Sigmoid colon (tissue), 7 donors: ENCODE measurements at places on chromosomes 5 and 9. TPM values are rescaled to one million over a fixed set of nuclear protein-coding genes. Genes with fewer than 3 reads are reported as not detected.

DNA sequence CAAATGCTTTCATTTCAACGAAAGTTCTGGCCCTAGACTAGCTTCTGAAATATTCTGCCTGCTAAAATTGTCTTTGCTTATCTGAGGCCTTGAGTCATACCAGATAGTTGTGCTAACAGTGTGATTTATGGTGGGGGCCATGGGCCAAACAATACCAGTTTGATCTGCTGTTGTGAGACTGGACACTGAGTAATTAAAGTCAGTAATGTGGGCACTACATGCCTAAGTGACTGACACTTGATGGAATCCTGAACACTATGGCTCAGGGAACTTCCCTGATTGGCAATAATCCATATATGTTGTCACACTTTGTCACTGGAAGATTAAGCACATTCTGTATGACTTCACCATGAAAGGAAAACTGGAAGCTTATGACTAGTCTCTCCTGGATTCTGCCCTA, 127.6 kb upstream of the CYLC2 start:
- no peak overlapping the region for H3K27ac ChIP-seq
- H3K4me1 ChIP-seq: no peaks in the 10 kb centered on the region
- H3K4me3 ChIP-seq: no peak overlapping the region
- no peak for DNase-seq

GRCh38 chr5:45225571-45226031, 416.9 kb downstream of the MRPS30 start:
- DNase-seq: no peak
- H3K4me1 ChIP-seq: no peaks in the 10 kb centered on the region
- H3K27me3 ChIP-seq: no peaks in the 10 kb centered on the region

GRCh38 chr5:88183255-88183654, 85.4 kb downstream of the TMEM161B start:
- no peak for DNase-seq
- no peaks in the 10 kb centered on the region for H3K4me1 ChIP-seq
- H3K4me3 ChIP-seq: no peak overlapping the region
- no peaks in the 10 kb centered on the region for H3K27me3 ChIP-seq
- no peaks in the 10 kb centered on the region for H3K36me3 ChIP-seq
- H3K27ac ChIP-seq: no peak overlapping the region

GRCh38 chr5:174688441-174689354, 35.7 kb upstream of the MSX2 start:
- no peak overlapping the region for H3K27ac ChIP-seq
- DNase-seq: no peak
- no peaks in the 10 kb centered on the region for H3K36me3 ChIP-seq
- H3K27me3 ChIP-seq: peaks cover 53% of the 10 kb centered on the region
- peaks cover 8% of the 10 kb centered on the region for H3K4me1 ChIP-seq

- no peaks in the 10 kb centered on the region for H3K27me3 ChIP-seq
- H3K4me3 ChIP-seq: no peak overlapping the region
- H3K27ac ChIP-seq: no peak overlapping the region
- H3K36me3 ChIP-seq: no peaks in the 10 kb centered on the region
These were observed 67.0 kb upstream of the ACTBL2 start for GRCh38 chr5:57549566-57549965.

GRCh38 chr5:24381861-24382489, 262.8 kb downstream of the CDH10 start:
- no peak overlapping the region for H3K27ac ChIP-seq
- no peak for DNase-seq
- H3K36me3 ChIP-seq: no peaks in the 10 kb centered on the region
- H3K4me3 ChIP-seq: no peak overlapping the region

DNA sequence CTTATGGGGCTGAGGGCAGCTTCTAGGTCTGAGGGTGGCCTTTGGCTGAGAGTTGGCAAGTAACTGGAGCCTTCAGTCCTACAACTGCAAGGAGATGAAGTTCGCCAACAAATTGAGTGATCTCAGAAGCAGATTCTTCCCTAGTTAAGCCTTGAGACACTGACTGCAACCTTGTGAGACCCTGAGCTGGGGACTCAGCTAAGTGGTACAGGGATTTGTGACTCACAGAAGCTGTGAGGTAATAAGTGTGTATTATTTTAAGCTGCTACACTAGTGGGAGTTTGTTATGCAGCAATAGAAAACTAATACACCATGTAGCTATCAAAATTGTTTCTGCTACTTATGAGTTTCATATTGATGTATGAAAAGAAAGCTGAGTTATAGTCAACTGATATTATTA, 279.2 kb downstream of the PIK3R1 start:
- no peak for DNase-seq
- no peaks in the 10 kb centered on the region for H3K27me3 ChIP-seq
- no peaks in the 10 kb centered on the region for H3K4me1 ChIP-seq
- H3K27ac ChIP-seq: no peak overlapping the region
- H3K4me3 ChIP-seq: no peak overlapping the region

- no peak for DNase-seq
- peak overlapping the region; percentile 41 for H3K27ac ChIP-seq
- peaks cover 15% of the 10 kb centered on the region for H3K4me1 ChIP-seq
- no peaks in the 10 kb centered on the region for H3K36me3 ChIP-seq
- peaks cover 4% of the 10 kb centered on the region for H3K27me3 ChIP-seq
These were observed 508 bp upstream of the SNCAIP start for GRCh38 chr5:122311497-122311960.

The TPPP gene
- total RNA-seq: 15.5 TPM

The FOXD4 gene
- 0.55 TPM for total RNA-seq

The PCDHA4 gene
- 1.1 TPM for total RNA-seq
